ENCODE measurements at places on chromosomes 16 and 17.

- DNase-seq = no peak
Measured at GRCh38 chr16:77331802-77332586, 102.8 kb downstream of the ADAMTS18 start.

DNA sequence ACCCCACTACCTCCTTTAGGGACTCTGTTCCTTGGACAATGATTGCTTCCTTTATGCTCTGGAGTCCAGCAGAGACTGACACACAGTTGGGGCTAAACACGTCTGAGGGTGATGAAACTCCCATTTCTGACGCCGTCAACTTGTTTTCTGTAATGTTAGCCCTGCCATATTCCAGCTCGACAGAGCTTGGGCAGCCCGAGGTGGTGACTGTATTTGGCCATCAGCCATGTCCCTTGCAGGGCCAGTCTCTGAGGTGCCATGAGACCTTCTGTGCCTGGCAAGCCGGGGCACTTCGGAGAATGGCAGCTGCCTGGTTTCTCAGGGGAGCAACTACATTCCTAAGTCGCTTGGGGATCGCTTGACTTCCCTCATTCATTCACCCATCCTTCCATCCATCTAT is 278.9 kb upstream of the TNRC6C start:
- no peak for DNase-seq

- no peak for DNase-seq
Measured at GRCh38 chr17:33962857-33963655, 292.0 kb upstream of the CCL2 start.

DNA sequence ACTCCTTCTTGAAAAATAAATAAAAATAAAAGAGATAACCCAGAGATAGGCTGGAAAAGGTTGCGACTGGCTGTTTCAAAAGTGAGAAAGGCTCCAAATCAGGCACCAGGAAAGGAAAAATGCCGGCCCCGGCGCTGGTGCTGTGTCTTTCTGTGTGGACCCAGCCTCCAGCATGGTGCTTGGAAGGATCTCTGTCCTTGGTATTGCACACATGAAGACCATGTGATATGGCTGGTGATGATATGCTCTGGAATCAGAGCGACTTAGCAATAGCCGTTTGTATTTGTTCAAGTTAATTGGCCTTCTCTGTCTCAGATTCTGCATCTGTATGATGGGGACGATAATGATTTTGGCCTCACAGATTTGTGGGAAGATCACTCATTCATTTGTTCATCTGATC is 3.4 kb downstream of the WSCD1 start:
- no peak for DNase-seq

DNA sequence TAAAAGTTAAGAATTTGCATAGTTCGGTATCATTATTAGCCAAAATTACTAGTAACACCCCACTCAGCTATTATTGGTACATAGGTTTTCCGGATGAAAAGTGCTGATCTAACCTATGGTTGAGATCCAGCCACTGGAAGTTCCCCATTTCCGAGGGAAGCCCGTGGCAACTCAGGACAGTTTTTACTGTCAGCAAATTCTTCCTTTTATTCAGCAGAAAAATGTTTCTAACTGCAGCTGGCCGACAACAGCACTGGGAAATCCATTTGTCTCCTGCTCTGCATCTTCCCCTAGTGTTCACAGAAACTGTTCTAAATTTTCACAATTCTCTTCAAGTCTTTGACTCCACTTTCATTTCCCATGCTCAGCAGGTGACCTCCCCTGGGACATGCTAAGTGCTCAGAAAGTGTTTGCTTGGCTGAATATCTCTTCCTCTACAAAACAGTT is 15.5 kb upstream of the MMD start:
- DNase-seq = no peak

DNA sequence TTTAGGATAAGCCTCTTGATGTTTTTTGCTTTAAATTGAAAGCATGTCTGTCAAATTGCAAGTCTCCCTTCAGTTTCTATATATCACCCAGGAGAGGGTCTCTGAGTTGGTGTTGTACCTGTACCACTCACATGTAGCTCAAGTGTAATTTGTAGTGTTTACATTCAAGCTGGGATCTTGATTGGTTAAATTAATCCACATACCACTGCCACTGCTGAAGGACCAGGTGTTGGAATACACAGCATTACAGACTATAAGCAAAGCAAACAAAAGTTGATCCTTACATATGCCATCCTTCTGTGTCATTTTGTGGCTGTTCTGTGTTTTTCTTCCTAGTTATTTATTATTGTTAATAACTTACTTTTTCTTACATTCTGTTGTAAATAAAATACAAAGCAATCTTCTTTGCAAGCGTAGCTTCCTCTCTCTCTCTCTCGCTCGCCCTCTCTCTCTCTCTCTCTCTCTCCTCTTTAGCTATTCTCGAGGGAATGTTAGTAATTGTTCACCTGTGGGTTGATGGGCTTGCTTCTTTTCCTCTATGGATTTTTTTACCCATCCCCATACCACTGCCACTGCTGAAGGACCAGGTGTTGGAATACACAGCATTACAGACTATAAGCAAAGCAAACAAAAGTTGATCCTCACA is 20.8 kb upstream of the NOL11 start:
- no peak for DNase-seq

- DNase-seq = no peak
Measured at GRCh38 chr16:27786923-27787625, 237.1 kb downstream of the KATNIP start.
